ENCODE measurements at places on chromosomes 3 and 15. TPM values are rescaled to one million over a fixed set of nuclear protein-coding genes. Genes with fewer than 3 reads are reported as not detected.

DNA sequence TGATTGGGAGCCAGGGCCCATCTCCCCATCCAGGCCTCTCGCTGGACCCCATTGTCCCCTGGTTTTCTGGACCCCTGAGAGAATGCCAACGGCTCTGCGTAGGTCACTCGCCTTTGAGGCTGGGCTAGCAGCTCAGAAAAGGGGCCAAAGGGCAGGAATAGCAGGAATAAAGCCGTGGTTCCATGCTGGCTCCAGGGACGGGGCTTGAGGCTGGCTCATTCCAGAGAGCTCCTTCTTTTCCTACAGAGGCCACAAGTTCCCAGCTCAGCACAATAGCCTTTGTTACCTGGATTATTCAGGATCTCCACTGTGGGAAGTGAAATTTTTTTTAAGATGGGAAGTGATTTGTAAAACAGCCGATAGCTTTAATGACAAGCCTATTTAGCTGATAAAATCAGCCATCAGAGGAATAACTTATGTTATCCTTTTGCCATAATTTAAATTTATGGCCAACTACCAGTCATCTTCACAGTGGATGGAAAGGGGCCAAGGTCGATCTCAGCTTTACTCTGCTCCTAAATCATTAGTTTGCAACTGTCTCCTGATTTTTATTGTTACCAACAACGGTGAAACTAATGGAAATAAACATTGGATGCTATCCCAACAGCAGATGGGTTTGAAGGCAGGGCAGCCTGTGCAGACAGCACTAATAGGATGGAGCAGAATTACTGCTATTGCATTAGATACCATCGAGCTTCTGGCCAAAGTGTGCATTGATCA lies 124.3 kb downstream of the TMEM266 start:
- no peak for DNase-seq

DNA sequence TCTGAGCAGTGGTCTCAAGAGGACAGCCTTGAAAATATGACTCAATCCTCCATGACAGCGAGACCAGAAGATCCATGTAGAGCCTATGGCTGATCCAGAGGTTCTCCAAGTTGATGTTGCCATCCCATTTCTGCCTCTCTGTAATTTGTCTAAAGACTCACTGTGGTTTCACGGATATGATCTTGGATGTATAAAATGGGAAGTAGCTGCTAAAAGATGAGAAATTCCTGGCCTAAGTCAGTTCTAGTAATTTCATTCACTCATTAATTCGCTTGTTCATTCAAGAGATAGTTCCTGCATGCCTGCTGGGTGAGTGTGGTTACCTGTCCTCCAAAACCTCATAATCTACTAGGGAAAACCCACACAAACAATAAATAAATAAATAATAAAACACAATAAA lies 145.9 kb downstream of the TNIK start:
- no peak for DNase-seq

Gene CHRFAM7A
- total RNA-seq = 3.8 TPM

GRCh38 chr15:26070095-26070532 lies 207.0 kb upstream of the ATP10A start:
- no peak for DNase-seq

DNA sequence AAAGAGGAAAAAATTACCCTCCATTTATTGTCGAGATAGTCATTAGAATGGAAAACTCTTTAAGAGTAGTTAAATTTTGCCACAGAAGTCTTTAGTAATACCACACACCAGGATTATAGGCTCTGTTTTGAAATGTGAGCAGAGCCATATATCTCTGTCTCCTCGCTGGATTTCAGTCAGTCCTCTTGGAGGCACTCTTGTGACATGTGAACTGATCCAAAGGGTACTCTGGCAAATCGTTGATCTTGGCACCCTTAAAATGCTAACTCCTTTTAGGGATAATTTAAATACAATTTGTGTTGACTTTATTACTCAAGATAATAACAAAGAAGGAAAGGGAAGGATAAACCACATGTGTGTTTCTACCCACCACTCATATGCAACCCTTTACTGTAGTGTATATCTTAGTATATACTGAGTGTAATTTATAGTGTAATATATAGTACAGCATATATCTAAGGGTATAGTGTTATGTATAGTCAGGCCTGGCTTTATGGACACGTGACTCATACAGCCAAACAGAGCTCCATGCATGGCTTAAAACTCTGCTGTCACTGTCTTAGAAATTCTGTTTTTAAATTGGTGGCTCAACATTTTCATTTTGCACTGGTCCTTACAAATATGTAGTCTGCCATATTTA lies 12.3 kb upstream of the KPNA4 start:
- DNase-seq = no peak

DNA sequence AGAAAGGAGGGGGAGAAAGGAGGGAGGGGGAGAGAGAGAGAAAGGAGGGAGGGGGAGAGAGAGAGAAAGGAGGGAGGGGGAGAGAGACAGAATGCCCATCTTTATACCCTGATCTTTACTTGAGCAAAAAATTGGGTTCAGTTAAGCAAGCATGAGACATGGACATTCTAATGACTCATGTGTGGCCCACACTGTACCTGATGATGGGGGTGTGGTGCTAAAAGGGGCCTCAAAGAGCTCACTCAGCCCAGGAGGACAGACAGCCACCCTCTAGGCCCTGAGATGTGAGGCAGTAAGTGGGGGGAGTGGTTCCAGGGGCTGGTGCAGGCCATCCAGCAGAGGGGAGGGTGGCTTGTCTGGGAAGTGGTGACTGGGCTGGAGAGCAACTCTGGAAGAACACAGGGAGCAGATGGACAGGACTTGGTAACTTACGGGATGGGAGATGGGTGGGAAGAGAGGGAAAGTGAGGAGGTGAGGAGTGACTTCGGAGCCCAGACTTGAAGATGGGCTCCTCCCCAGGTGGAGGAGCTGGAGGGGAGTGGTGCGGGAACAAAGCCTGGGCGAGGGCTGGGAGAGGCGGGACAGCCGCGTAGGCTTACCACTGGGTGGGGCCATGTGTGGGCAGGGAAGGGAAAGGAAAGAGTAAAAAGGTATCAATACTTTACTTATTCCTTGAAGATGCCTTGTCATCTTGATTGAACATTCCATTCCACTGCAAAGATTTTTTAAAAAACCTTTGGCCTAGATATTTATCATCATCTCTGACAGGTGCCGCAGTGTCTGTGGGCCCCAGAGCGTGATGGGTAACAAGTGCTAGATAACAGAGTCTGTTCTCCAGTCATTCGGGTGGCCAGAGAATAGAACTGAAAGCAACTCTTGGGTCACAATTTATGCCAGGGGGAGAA lies 32.3 kb downstream of the TSPAN3 start:
- no peak for DNase-seq

- peak; percentile 33 for DNase-seq
Observed at GRCh38 chr3:52682016-52682415, 3.7 kb downstream of the PBRM1 start.

Gene SPATA12
- 0.04 TPM for total RNA-seq

Gene GAP43
- not detected for total RNA-seq

Gene SAXO2
- total RNA-seq = 0.11 TPM

Gene LCMT2
- total RNA-seq = 9.2 TPM

Gene LARP6
- total RNA-seq = 23.9 TPM

DNA sequence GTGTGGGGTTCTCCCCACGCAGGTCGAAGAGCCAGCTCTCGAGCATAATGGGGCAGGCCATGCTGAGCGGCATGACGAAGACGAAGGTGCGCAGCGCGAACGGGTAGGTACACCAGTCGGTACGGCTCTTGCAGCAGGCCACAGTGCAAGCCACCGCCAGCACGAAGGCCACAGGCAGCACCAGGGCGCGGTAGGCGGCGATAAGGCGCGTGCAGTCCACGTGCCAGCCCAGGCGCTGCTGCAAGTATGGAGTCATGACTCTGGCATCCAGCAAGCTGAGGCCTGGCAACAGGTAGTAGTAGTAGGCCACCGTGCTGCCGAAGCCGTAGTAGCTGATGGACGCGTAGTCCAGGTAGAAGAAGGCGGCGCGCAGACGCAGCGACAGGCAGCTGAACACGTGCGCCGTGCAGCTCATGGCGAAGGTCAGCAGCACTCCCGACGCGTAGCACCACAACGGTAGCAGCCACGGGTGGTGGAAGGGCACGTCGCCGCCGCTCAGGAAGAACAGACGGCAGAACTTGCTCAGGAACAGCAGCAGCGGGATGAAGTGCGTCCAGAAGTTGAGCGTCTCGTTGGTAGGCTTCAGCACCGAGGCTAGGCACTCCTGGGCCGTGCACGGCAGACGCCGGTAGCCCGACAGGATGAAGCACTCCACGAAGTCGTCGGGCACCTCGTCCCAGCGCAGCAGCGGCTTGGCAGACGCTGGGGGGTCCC lies 797 bp downstream of the PAQR9 start:
- no peak for DNase-seq

Gene INSYN1
- 0.26 TPM for total RNA-seq

DNA sequence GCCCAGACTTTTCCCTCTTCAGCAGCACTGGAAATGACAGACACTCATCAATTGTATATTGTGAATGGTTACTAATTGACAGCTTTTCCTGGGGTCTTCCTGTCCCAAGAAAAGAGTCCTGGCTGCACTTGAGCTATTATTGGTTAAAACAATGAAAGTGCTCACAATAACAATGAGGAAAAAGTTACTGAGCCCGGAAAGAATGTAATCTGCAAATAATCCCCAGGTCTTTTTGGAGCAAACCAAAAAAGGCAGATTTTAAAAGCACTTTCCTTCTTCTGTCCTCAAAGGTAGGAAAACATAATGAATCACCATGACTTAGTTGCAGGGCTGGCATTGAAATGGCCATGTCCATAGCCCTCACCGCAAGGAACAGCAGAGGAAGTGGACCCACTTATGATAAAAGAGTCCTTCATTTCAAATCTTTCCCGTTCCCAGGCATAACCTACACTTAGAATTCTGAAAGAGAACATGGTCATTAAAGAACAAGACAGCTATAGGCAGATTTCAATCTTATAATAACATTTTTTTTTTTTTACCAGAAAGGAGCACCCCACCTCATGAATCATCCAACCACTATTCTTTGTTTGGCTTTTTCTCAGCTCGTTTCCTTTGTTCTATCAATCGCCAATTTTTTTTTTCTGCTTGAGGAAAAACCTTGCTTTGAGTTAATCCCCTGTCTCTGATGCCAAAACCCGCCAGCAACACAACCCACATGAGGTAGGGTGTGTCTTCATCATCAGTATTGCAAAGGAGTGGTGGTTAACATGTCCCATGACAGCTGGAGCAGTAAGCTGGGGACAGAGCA lies 35.5 kb upstream of the ATP1B3 start:
- peak; percentile 52 for DNase-seq

Measured in pulmonary artery endothelial cell (primary cell).